Activated B cell treated with CpG ODN at 0.5 μM for 24 hours (primary cell): ENCODE measurements at places on chromosomes 3 and 15. TPM values are rescaled to one million over a fixed set of nuclear protein-coding genes. Genes with fewer than 3 reads are reported as not detected.

DLEC1 gene
- 0.10 and 0.11 TPM in 2 replicates for total RNA-seq

CNTN4 gene
- 0.05 TPM in 1 of 2 replicates, not detected in the other for total RNA-seq

CCDC191 gene
- 14.7 and 17.2 TPM in 2 replicates for total RNA-seq

PPP1R14D gene
- total RNA-seq, result 0.31 TPM in 1 of 2 replicates, not detected in the other

TAGLN3 gene
- not detected in 2 replicates for total RNA-seq

TMEM212 gene
- total RNA-seq, result not detected in 2 replicates

GDPGP1 gene
- total RNA-seq, result 6.1 and 6.2 TPM in 2 replicates

ECT2 gene
- total RNA-seq, result 5.0 and 6.3 TPM in 2 replicates

ADGRG7 gene
- total RNA-seq, result not detected in 2 replicates

ERICH6 gene
- not detected in 2 replicates for total RNA-seq

UBR1 gene
- total RNA-seq, result 46.6 and 48.9 TPM in 2 replicates

WDR72 gene
- not detected in 2 replicates for total RNA-seq

PARP15 gene
- total RNA-seq, result 162 and 213 TPM in 2 replicates

ANKUB1 gene
- not detected in 2 replicates for total RNA-seq
